ENCODE measurements at places on chromosomes 3 and 15. TPM values are rescaled to one million over a fixed set of nuclear protein-coding genes. Genes with fewer than 3 reads are reported as not detected.

WDR93 gene
- total RNA-seq = not detected

- DNase-seq = no peak
These were observed 22.2 kb downstream of the ANP32A start for GRCh38 chr15:68798346-68799094.

- DNase-seq = no peak
These were observed 460.5 kb downstream of the TUSC7 start for GRCh38 chr3:117170094-117170493.

DNA sequence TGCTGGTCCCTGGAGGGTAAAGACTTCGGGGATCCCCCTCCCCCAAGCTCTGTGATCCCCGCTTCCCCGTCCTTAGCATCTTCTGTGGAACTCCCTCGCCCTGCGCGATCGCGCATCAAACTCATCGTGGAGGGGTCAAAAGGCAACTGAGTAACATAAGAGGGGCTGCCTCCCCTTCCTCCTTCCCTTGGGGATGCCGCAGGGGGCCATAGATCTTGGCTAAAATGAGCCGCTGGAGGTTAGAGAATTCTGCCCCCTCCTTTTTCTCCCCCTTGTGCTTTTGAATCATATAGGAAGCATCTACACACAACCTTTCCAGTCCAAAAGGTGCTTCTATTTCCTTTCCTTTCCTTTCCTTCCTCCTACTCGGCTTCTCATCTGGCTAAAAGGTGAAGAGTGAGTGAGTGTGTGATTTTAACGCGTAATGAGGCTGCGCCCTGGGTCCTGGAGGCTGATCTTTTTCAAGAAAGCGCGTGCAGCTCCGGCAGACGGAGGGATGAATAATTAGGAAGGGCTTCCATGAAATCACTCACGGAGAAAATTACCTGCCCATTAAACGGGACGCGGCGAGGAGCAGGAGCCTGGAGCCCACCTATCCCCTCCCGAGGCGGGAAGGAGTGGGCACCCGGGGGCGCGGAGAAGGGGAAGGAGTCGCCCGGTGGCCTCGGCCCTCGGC lies 831 bp upstream of the ROBO2 start:
- no peak for DNase-seq
